ENCODE measurements at places on chromosomes 5 and 9.

GRCh38 chr9:12737871-12738270 lies 36.9 kb upstream of the LURAP1L start:
- DNase-seq, result no peak

DNA sequence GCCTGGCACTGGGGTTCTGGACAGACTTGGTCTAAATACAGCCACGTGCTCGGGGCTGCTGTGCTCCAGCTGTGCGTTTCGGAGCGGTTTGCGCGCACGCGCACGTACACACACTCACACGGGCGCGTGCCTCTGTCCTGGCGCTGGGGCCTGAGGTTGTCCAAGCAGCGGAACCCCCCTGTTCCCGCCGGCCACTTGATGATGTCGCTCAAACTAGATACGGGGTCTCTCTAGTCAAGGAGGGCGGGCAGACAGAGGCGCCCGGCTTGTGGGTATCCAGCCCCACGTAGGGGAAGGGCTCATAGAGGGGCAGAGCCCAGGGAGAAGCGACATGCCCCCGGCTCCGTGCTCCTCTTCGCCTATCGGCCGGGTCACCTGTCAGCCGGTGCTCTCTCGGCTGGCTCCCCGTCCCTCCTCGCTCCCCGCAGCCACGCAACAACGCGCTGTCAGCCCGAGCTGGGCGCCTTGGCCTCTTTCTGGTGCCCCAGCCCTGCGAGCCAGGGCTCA lies 8.9 kb downstream of the NR2F1-AS1 start:
- no peak for DNase-seq

DNA sequence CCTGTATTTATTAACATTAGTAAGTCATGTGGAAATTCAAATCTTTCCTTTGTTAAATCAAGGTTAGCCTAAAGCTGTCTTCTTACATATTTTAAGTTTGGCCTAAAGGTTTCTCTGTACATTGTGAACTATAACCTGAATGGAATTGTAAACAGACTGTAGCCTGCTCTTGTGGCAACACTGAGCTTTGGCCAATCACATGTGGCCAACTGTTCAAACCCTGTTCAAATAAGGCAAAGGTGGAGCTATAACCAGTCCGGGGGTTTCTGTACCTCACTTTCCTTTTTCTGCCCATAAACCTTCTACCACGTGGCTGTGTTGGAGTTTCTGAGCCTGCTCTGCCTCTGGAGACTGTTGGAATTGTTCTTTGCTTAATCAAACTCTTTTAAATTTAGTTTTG lies 3.3 kb upstream of the HAPLN1 start:
- no peak for DNase-seq

GRCh38 chr5:113574417-113574816 lies 60.9 kb downstream of the YTHDC2 start:
- no peak for DNase-seq

DNA sequence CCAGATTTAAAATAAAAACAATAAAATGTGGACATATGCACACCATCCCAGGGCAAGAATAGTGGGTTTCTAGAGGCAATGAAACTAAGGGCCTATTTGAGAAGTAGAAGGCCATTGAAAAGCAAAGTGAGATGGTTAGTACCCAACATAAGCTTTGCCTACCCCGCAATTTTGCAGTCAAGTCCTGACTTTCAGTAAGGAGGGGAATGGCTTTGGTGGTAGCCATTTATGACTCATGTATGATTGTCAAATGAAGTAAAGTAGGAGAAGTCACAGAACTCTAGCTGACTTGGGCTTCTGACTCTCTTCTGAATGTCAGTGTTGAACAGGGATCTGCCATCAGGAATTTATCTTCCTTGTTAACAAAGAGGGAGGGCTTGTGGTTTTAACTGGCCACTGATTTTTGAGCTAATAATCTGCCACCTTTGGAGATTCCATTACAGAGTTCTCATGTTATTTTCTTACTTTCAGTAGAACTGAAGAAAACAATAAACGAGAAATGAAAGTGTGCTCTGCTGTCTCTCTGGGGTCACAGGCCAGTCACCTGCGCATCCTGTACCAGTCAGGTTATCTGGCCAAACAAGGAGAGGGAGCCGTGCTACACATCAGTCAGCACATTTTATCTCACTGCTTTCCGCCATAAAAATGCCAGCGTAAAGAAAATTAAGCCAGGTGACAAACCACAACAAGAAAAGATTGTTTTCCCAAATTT lies 14.3 kb upstream of the SNCAIP start:
- no peak for DNase-seq

DNA sequence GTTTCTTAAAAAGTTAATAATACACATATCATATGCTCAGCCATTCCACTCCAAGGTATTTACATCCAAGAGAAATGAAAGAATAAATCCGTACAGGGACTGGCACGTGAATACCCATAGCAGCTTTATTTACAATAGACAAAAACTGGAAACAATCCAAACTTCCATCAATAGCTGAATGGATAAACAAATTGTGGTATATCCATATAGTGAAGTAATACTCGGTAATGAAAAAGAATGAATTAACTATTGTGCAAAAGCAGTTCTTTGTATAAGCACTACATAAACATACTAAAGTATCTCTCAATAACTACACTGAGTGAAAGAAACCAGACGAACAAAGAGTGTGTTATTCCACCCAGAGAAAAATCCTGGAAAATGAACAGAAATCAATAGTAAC lies 17.6 kb downstream of the COL23A1 start:
- no peak for DNase-seq

GRCh38 chr5:43833961-43834360 lies 231.0 kb downstream of the NNT start:
- no peak for DNase-seq

GRCh38 chr5:3181671-3182070 lies 414.0 kb upstream of the IRX1 start:
- DNase-seq, result peak; percentile 87

- no peak for DNase-seq
Measured at GRCh38 chr9:90579181-90579580, 63.4 kb downstream of the DIRAS2 start.

- DNase-seq, result no peak
Measured at GRCh38 chr9:82597241-82598203, 465.4 kb downstream of the RASEF start.

GRCh38 chr9:120261419-120261818 lies 318.5 kb downstream of the CDK5RAP2 start:
- DNase-seq, result no peak

- no peak for DNase-seq
Measured at GRCh38 chr9:107636571-107637381, 147.2 kb upstream of the KLF4 start.

DNA sequence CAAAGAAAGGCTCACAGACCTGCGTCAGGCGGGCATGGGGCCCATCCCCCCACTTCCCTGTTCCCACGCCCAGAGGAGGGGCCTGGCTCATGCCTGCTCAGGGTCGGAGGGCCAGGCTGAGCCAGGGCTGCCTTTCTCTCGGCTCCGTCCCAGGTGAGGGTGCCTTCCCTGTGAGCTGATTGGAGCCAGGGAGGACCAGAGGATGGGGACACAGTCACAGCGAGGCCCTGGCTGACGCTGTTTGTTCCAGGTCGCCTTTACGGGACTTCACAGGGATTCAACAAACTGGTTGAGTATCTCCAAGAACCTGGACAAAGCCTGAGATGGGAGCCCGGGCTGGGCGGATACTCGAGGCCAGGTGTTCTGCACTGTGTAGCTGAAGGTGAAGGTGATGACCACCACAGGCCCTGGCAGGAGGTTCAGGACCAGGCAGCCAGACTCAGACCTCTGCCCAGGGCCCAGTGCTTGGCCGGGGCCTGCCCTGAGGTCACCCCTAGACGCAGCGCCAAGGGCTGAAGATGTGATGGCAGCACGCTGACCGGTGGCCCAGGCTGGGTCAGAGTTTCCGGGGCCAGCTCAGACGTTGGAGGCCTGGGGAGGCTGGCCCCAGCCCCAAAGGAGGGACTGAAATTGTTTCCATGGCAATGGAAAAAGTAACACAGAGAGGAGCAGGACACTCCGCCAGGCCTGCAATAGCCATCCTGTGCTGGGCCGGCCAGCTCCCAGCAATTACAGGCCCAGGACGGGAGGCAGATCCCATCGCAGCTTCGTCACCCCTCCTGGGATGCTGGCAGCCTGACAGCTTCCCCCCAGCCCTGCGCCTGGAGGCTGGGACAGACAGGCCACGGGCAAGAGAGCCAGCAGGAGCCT lies 65.3 kb upstream of the ADAMTS2 start:
- no peak for DNase-seq

- no peak for DNase-seq
Measured at GRCh38 chr5:11617080-11617479, 287.2 kb downstream of the CTNND2 start.

GRCh38 chr9:98373609-98374008 lies 118.2 kb upstream of the TBC1D2 start:
- no peak for DNase-seq

Measured in NCI-H526 (cell line).